ENCODE measurements at places on chromosomes 7 and 10.

DNA sequence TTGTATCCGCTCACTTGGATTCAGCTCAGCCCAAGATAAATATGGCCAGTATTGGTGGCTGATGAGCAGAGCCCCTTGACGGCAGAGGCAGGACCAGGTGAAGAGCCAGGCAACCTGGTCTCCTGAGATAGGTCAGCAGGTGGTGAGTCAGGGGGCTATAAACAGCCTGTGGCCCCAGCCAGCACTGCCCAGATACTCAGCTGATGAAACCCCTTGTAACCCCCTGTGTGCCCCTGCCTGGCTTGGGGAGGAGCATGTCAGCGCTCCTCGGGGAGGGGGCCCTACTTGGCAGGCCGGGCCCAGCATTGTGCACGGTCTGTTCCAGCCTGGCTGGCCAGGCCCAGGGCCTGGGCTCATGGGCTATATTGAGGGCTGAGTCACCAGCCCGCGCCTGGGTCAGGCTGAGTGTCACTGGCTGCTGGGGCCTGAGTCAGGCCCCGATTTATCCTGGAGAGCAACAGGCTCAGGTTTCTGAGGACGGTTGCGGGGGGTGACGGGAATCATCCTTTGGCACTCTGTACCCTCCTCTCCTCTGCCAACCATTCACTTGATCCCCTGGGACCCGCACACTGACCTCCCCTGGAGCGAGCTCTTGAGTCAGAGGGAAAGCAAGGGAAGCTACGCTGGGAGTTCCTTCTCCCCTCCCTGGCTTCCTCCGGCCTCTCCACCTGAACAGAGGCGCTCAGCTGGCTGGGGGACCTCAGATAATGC lies 2.8 kb upstream of the FLNC start:
- no peak for DNase-seq

DNA sequence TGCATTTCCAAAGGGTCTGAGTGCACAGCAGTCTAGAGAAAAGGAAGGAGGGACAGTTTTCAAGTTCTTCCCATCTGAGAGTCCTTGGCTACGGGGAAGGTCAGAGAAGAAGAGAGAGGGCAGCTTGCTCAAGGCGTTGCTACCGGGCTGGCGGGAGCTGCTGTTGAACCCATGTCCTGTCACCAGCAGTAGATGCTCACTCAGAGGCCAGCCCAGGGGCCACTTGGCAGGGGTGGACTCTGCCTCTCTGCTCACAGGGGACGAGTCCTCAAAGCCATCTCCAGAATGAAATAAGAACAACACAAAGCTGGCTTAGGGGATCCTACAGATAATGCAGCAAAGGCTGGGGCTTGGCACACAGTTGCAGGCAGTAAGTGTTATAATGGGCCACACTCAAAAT lies 231.5 kb downstream of the TNS3 start:
- no peak for DNase-seq

DNA sequence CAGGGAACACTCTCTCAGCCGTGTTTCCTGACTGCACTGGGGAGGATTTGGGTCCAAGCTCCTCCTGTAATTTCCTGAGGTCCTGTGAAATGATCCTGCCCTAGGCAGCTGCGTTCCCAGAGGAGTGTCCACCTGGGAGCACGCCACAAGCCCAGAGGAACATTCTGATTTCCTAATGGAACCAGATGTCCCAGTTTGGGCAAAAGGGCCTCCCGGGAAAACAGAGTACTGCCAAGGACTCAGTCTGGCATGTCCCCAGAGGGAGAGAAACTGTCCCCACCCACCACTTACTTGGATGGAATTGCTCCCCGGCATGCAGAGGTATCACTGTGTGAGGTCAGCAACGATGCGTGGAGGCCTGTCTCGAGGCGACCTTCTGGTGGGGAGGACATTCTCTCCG lies 34.5 kb downstream of the ASB13 start:
- no peak for DNase-seq

GRCh38 chr7:79912213-79912633 lies 222.4 kb upstream of the GNAI1 start:
- no peak for DNase-seq

DNA sequence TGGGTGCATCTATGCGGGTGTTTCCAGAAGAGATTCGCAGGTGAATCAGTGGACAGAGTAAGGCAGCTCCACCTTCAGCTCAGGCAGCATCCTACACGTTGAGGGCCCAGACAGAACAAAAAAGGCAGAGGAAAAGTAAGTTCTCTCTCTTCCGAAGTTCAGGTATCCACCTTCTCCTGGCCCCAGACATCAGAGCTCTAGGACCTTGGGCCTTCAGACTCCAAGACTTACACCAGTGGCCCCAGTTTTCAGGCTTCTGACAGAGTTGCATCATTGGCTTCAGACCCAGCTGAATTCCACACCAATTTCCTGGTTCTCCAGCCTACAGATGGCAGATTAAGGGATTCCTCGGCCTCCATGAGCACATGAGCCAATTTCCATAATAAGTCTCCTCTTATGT lies 102.2 kb upstream of the GPR26 start:
- no peak for DNase-seq

DNA sequence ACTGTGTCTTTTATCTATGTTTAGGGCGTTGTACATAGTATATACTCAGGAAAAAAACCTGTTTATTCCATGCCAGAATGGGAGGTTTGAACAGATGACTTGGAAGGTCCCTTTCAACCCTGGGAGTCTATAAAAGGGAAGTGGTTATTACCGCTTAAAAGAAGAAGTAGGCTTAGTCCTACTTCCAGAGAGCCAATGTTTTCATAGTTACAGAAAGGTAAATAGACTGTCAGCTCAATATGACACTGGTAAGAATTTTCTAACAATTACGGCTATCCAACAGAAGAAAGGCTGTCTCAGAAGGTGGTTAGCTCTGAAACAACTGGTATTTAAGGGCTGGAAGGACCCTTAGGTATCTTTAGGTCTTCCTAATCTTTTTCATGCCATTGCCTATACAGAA lies 1.1 kb upstream of the TFAM start:
- no peak for DNase-seq

DNA sequence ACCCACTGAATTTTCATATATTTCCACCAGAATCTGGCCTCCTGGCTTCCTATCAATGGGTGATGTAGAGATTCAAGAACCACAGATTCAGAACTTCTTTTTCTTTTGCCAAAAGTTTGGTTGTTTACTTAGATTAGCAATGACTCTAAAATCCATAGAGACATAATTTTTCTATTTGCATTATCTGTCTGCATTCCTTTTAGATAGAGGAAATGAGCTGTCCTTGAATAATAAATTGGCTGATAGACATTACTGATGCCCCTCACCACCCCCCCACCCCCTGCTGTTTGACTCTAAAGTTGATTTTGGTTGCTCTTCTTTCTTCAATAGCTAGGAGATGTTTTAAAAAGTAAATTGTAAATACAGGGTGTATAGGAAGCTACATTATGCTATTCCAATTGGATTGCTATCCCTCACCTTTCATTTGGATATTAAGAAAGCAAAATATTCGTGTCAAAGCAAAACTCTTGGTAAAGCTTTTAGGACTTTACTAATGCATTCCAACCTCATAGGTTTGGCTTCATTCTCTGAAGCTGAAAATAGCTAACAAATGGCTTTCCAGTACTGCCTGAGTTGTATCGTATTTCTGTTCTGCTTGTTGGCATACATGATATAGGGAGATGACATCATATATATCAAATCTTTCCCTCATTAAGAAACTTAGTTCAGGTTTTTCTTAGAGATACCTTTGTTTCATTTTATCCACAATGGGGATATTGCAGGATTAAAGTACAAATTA lies 606.0 kb downstream of the ARL4A start:
- no peak for DNase-seq

- DNase-seq = no peak
Measured at GRCh38 chr10:21831986-21832820, 171.3 kb downstream of the DNAJC1 start.

GRCh38 chr10:43255634-43256431 lies 11.0 kb downstream of the RASGEF1A start:
- no peak for DNase-seq

DNA sequence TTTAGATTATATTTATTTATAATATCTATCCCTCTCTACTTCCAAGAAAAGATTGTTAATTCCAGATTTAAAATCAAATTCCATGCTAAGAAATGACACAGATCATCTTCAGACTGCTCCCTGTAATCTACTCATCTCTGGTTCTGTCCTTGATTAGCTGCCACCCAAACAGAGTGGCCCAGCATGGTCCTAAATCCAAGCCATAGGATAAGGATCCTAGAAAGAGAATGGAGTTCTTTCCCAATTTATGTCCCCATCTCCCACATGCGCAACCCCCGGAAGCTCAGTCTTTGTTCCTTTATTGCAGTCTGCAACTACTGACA lies 23.4 kb upstream of the HDAC9 start:
- DNase-seq = no peak

DNA sequence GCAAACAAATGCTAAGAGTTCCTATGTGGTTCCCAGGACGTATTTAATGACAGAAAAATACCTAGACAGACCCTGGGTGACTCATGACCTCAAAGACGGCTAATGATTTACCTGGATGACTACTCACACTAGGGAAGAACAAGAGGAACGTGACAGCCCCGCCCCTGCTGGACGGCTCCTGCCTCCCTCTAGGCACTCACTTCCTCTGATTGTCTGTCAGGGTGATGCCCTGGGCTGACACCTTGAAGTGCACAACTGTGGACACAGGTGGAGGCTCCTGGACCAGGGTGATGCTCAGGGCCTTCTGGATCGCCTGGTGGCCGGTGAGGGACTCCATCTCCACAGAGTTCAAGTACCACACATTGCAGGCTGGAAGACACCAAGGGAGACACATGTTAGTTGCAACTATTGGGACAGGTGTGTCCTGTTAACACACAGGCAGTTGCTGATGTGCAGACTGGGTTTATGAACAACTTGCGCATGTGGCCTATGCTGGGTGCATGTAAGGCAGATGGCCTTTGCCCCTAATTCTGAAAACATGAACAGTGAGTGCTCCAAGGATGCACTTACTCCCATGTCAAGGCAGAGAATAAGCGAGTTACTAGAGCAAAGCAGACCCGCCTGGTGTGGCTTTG lies 298.3 kb downstream of the TNS3 start:
- DNase-seq = no peak

- DNase-seq = no peak
Measured at GRCh38 chr10:1048349-1048731, 579 bp downstream of the IDI1 start.

- DNase-seq = no peak
Measured at GRCh38 chr10:105252911-105253310, 611.8 kb downstream of the SORCS3 start.

DNA sequence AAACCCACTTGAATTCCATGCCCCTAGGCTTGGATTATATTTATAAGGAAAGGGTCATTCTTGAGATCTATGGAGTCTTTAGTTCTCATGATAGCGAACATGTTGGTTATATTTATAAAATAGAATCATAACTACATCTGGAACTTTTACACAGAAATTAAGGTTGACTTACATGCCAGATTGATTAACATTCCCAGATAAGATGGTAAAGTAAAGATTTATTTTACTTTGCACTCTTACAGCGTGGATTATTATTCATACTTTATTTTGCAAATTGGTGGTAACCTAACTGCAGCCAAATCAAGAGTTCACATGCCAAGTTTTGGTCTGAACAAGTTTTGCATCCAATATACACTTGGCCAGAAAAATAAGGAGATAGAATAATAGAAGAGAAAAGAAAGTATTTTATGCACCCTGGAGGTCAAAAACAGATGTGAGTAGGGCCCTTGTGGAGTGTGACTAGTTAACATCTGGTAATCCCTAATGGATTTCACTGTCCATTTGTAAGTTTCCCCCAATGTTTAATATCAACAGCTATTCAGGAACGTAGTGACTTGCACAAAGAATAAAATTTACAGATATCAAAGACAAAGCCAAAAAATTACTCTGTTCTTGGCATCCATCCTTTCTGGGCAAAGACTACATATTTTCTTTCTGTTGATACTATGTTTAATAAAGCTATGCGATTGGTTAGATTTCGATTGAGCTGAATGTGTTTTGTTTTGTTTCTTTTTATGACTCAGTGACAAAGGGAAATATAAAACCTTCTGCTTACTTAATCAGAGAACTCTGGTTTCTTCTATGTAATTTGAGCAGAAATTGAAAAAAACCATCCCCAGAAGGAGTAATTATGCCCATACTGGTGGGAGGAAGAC lies 10.1 kb upstream of the TMEM26 start:
- no peak for DNase-seq

- no peak for DNase-seq
Measured at GRCh38 chr7:127303102-127303501, 50.4 kb upstream of the GRM8 start.

DNA sequence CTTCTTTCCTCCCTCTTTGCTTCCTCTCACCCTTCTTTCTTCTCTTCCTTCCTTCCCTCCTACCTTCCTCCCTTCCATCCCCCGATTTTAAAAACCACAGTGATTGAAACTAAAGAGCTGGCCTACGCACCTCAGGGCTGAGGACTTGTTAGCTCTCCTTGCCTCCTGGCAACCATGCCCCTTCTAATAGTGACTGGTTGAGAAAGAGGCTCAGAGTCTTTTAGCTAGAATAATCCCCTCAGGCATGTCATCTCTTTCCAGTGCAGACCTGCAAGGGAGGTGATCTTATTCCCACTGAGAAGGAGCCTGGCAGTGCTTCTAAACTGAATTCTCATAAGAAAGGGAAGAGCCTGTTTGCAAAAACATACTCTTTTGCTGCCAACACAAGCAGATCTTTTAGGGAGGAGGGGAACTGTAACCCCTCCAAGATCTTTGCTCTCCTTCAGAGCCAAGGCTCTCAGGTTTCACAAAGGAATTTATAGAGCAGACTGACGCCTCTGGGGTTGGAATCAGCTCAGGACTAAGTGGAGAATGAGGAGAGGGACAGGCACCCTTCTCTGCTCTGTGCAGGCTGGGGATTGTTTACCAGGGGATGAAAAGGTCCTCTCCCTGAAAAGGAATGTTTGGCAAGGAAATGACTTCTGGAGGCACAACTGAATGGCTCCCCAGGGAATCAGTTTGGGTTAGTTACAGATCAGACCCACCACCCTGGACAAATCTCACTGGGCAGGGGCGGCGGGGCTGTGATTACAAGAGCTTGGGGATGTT lies 9.4 kb upstream of the ANKRD1 start:
- DNase-seq = no peak

DNA sequence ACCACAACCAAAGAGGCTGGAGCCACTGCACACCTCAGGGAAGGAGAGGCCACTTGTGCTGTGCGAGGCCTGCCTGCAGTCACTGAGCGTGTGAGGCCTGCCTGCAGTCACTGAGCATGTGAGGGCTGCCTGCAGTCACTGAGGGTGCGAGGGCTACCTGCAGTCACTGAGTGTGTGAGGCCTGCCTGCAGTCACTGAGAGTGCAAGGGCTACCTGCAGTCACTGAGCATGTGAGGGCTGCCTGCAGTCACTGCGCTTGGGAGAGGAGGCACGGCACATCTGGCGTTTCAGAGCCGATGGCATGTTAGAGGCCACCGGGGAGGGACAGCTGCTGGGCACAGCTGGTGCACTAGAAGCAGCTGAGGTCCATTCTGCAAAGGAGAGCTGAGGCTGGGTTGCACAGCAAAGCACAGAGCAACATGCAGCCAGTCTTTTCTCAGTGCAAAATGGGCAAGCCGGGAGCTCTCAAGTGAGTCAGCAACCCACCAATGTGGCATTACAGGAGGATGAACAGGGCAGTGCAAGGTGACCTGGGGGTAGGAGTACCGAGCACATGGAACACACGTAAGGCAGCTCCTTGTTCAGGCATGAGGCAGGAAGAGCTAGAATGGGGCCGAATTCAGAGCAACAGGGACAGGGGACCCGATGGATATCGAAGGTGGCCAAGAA lies 540.1 kb downstream of the PTPRN2 start:
- DNase-seq = no peak

Data from NCI-H187 (cell line).